T-helper 17 cell (primary cell): ENCODE measurements at places on chromosomes 11 and 22.

DNA sequence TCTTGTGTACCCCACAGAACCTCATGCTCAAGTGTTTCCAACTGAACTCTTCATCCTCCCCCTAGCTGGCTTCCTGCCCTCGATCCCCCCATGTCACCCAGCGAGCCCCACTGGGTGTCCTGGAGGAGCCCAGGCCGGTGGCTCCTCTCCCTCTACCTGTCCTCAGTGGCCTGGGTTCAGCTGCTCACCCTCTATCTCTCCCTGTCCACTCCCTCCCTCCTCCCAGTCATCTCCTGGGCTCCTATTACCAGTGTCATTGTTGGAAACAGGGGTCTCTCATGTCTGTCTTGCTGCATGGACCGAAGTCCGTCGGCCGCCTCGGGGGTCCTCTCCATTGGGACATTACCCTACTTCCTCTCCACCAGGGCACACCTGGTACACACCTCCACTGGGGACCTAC lies 12.9 kb upstream of the MPPED1 start:
- peaks cover 4% of the 10 kb centered on the region for H3K4me1 ChIP-seq
- no peak overlapping the region for H3K4me3 ChIP-seq
- H3K27ac ChIP-seq: no peak overlapping the region
- DNase-seq: no peak

DNA sequence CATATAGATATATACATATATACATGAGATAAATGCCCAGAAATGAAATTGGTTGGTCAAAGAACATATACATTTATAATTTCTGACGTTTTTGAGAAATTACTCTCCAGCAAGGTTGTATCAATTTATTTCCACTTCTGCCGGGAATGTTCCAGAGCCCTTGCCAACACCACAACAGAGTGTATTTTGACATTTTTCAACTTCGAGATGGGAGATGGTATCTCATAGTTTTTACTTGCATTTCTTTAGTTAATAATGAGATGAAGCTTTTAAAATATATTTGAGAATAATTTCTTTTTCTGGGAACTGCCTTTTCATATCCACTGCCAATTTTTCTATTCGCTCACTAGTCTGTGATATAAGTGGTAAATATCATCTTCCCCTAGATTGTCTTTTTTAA lies 19.3 kb upstream of the CLMP start:
- H3K27me3 ChIP-seq: peaks cover 54% of the 10 kb centered on the region
- H3K4me1 ChIP-seq: no peaks in the 10 kb centered on the region
- H3K4me3 ChIP-seq: no peak overlapping the region
- no peaks in the 10 kb centered on the region for H3K36me3 ChIP-seq

DNA sequence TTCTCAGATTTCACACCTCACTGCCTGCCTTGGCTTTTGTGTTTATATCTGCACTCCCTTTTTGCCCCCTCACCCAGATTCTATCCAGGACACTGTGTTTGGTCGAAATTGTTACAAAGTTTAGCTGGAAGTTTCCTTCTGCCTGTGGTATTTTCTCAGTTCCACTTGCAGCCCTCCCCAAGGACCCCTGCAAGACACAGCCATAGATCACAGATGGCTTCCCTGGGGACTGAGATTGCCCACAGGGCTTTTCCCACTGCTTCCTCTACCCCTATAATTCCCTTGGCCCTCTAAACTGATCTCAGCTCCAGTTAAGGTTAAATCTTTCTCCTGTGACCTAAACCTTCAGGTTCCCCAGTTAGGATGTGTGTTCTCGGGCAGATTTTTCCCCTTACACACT lies 146.1 kb upstream of the C11orf87 start:
- H3K4me1 ChIP-seq: no peaks in the 10 kb centered on the region
- no peak overlapping the region for H3K27ac ChIP-seq
- H3K4me3 ChIP-seq: no peak overlapping the region

DNA sequence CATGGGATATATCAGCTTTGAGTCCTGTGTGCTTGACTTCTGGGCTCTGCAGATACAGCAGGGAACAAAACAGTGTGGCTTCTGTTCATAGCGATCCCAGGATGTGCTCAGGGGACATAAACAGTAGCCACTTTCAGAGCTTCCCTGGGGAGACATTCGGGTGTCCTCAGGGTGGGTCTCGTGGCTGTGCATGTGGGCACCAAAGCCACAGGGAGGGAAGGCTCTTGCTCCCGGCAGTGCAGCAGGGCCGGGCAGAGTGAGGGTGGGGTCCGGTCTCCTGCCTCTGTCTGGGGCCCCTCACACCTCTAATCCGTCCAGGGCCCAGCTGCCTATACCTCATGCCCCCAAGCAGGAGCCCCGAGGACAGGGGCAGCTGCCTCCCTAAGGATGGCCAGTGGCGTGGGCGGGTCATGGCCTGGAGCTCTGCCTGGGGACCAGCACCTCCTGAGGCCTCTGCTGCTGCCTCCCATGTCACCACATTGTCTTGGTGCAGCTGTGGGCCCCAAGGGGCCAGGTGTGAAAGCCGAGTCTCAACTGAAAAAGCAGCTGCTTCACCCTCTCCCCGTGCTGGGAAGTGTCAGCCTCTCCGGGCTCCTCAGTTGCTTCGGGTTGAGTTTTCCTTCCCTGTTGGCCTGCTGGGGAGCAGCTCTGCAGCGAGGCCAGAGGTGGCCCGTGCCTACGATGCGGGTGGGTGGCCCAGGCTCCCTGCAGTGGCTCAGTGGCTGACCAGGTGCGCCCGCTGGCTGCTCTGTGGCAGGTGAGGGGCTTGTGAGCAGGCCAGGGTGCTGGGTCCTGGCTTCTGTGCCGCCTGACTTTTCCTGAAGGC lies 3.8 kb downstream of the TPCN2 start:
- H3K4me3 ChIP-seq: no peak overlapping the region
- DNase-seq: no peak
- H3K27ac ChIP-seq: peak overlapping the region; percentile 86
- no peaks in the 10 kb centered on the region for H3K27me3 ChIP-seq
- no peaks in the 10 kb centered on the region for H3K36me3 ChIP-seq
- H3K4me1 ChIP-seq: peaks cover 15% of the 10 kb centered on the region

DNA sequence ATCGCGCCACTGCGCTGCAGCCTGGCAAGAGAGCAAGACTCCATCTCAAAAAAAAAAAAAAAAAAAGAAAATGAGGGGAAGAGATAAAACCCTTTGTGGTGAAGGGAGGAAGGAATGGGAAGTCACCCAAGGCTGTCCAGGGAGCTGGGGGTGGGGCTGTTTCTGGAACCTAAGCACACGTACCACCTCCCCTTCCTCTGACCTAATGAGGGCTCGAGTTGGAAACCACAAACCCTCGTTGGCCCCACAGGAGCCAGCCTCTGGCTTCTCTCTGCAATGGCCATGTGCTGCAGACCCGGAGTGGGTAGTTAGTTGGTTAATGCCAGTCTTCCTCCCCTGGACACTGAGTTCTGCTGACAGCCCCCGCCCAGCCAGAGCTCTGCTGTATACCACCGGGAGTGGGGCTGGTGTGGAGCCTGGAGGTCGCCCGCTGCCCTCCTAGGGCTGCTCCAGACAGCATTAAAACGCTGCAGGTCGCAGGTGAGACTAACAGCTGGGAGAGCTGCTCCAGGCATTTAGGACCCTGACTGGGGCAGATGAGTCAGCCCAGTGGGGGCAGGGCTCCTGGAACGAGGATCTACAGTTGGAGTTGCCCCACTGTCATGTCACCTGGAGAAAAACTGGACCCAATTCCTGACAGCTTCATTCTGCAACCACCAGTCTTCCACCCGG lies at the start of gene LGALS12:
Gene LGALS12, plus strand, starts transcription at position 228 of the 672 bp plus-strand sequence. Its CDS starts 375 bp downstream, at position 603.
- H3K27me3 ChIP-seq: no peaks in the 10 kb centered on the region
- peak within 1 kb of the TSS; percentile 59 for H3K27ac ChIP-seq
- peaks cover 4% of the 10 kb centered on the region for H3K4me1 ChIP-seq

DNA sequence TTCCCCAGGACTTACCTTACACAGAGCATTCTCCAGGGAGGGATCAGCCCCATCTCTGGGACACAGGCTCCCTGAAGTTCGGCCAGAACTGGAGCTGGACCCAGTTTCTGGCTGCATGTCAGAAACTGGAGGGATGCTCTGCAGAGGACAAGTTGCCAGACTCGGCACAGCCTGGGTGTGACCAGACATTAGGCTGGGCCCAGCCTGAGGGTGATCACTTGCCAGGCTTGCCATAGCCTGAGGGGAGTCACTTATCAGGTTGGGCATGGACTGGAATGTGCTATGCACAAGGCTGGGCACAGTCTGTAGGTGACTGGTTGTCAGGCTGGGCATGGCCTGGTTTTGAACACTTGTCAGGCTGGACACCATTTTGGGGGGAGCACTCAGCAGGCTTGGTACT lies 30.7 kb upstream of the STK33 start:
- no peak for DNase-seq
- no peak overlapping the region for H3K4me3 ChIP-seq
- H3K27me3 ChIP-seq: no peaks in the 10 kb centered on the region
- no peak overlapping the region for H3K27ac ChIP-seq
- H3K4me1 ChIP-seq: peaks cover 8% of the 10 kb centered on the region

DNA sequence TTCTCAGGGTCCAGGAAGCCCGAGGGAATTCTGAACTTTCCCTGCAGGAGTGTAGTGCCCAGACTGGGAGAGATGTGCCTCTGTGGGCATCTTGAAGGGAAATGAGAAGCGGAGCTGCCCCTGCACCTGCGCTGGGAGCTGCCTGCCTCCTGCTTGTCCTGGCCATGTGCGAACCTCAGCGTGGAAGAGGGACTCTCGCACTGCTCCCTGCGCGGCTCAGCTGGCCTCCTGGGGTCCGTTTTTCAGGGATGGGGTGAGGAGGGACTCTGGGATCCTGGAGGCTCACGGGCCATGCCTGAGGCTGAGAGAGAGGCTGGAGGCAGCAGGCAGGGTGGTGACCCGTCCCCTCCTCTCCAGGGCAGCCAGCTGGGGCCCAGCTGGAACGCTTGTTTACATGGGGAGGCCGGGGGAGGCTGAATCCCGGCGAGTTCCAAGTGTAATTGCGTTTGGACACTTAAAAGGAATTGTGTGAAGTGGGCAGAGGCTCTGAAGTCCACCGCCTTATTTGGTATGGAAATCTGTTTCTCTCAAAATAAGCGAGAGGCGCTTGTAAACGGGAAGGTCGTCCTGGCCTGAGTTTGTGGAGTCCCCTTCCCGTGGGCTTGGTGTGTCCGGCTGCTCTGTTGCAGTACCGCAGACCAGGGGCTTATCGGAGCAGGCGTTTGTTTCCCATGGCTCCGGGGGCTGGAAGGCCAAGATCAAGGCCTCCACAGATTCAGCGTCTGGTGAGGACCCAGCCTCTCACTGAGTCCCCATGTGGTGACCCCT lies 1.2 kb upstream of the MRGPRF start:
- H3K36me3 ChIP-seq: no peaks in the 10 kb centered on the region
- H3K4me3 ChIP-seq: no peak overlapping the region
- H3K4me1 ChIP-seq: peaks cover 5% of the 10 kb centered on the region
- no peak overlapping the region for H3K27ac ChIP-seq

DNA sequence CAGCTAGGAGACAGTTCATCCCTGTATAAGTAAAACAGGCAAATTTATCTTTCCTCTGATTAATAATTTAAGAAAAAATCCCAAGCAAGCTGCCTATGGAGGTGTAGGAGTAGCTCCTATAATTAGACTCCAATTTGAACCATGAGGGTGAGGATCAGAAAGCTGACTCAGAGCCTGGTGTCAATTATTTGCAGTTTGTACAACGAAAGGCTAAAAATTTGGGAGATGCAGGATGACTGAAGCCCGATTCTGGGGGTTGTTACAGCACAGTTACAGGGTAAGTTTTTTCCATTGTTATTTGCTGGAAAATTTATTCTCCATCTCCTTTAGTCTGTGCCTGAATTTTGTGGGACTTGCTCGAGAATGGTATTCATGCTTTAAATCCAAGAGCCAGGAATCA lies 359.4 kb upstream of the CCDC90B start:
- H3K27ac ChIP-seq: no peak overlapping the region
- DNase-seq: no peak
- H3K27me3 ChIP-seq: peaks cover 21% of the 10 kb centered on the region
- no peak overlapping the region for H3K4me3 ChIP-seq
- no peaks in the 10 kb centered on the region for H3K36me3 ChIP-seq

DNA sequence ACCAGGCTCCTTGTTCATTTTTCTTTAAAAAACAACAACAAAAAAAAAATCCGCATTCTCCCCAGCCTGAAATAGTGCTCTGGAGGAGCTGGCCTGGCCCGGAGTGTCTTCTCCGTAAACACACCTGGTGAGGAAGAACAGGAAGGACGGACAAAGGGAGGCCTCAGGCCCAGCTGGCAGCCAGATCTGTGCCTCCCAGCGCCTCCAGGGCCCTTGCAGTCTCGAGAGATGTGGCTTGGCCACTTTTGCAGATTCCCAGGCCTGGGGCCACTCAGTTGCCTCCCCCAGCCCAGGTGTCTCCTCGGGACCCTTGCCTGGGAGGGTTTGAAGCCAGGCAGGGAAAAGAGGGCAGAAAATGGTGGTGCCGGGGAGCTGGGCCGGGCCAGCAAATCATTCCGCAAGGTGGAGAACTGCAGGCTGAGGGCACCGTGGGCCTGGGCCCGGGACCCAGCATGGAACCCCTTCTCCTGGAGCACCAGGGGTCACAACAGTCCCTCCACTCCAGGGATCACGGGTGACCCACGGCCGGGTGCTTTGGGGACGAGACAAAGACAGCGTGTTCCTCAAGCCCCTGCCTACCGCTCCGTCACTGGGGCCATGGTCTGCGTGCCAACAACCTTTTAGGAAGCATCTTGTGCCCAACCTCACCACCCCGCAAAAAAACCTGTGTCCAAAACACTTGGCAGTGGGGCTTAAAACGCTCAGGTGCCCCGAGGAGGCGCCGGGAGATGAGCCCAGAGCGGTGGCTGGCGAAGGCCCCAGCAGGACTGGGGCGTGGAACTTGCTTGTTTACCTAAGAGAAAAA lies 67.1 kb upstream of the WNT7B start:
- H3K36me3 ChIP-seq: no peaks in the 10 kb centered on the region
- peak overlapping the region; percentile 85 for H3K27ac ChIP-seq
- no peak for DNase-seq
- H3K4me1 ChIP-seq: peaks cover 19% of the 10 kb centered on the region
- peak overlapping the region; percentile 90 for H3K4me3 ChIP-seq

- H3K27ac ChIP-seq: no peak overlapping the region
- peaks cover 83% of the 10 kb centered on the region for H3K27me3 ChIP-seq
- H3K36me3 ChIP-seq: no peaks in the 10 kb centered on the region
These were observed 1.6 kb downstream of the LMO1 start for GRCh38 chr11:8261921-8262551.

DNA sequence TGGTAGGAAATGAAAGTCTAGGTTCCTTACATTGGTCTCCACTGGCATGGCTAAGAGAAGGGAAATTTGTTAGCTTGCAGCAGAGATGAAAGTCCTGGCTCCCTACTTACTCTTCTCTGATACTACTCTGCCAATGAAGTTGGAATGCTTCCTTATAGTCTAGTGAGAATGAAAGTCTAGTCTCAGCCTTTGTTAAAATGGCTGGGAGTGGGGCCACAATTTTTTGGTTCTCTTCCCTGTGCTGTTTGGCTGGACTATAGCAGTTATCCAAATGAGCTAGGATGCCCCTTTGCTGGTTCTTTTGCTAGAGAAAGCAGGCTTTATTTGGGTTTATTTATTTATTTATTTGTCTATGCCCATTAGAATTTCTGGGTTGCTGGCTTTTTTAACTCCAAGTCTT lies 414.3 kb downstream of the AASDHPPT start:
- H3K36me3 ChIP-seq: no peaks in the 10 kb centered on the region
- DNase-seq: no peak
- H3K4me1 ChIP-seq: no peaks in the 10 kb centered on the region
- H3K4me3 ChIP-seq: no peak overlapping the region
- no peak overlapping the region for H3K27ac ChIP-seq

GRCh38 chr22:44219101-44219870 lies 38.6 kb downstream of the PARVG start:
- H3K36me3 ChIP-seq: no peaks in the 10 kb centered on the region
- H3K4me3 ChIP-seq: no peak overlapping the region
- no peak overlapping the region for H3K27ac ChIP-seq
- peaks cover 18% of the 10 kb centered on the region for H3K27me3 ChIP-seq
- no peak for DNase-seq

- H3K27ac ChIP-seq: peak overlapping the region; percentile 41
- H3K36me3 ChIP-seq: peaks cover 6% of the 10 kb centered on the region
- DNase-seq: no peak
These were observed 7.5 kb downstream of the DIXDC1 start for GRCh38 chr11:111944651-111945051.
